ENCODE measurements at places on chromosomes 5 and 9. TPM values are rescaled to one million over a fixed set of nuclear protein-coding genes. Genes with fewer than 3 reads are reported as not detected.

- no peak for DNase-seq
These were observed 35.5 kb downstream of the EFNA5 start for GRCh38 chr5:107634981-107635848.

GRCh38 chr5:77250021-77250420, 39.5 kb downstream of the PDE8B start:
- no peak for DNase-seq

GRCh38 chr9:111843971-111844370, 49.2 kb upstream of the SHOC1 start:
- DNase-seq, result no peak

DNA sequence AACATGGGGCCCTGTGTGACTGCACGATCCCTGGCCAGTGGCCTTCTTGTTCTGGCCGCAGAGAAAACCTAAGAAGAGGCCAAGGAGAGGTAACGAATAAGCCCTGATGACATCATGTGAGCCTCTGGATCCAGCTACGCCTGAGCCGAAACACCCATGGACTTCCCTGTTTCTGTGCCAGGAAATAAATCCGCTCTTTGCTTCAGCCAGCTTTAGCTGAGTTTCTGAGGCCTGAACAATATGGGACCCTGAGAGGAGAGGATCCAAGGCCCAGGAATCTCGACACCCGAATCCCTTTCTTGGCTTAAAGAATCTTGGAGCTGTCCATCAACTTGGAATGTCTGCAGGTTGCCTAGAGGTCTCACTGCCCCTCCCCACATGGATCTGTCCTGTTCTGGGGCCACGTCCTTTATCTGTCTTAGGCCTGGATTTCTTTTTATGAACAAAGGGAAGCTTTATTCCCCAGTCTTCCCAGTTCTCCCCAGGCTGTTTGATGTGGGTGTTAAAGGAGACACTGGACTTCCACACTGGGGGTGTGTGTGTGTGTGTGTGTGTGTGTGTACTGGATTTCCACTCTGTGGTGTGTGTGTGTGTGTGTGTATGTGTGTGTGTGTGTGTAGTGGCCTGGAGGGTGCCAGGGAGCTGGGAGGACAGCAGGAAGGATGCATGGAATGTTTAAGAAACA, 13.7 kb downstream of the IER5L start:
- no peak for DNase-seq

The DYNC2I2 gene
- 118 TPM for polyA plus RNA-seq

The TLX3 gene
- not detected for polyA plus RNA-seq
